ENCODE measurements at places on chromosomes 12 and 14.

DNA sequence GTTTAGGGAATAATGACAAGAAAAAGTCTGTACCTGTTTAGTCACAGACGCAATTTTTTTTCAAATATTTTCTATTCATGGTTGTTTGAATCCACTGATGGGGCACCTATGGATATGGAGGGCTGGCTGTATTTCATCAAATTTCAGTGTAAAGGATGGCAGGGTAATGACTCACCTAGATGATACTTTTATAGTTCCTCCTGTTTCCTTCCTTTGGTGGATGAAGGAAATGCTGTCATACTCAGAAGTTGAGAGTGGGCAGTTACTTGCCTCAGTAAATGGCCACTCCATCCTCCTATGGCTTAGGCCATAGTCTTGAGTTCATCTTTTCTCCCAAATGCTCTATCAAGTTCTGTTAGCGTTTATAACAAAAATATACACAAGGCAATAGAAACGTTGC lies 18.9 kb upstream of the C12orf71 start:
- DNase-seq, result no peak

DNA sequence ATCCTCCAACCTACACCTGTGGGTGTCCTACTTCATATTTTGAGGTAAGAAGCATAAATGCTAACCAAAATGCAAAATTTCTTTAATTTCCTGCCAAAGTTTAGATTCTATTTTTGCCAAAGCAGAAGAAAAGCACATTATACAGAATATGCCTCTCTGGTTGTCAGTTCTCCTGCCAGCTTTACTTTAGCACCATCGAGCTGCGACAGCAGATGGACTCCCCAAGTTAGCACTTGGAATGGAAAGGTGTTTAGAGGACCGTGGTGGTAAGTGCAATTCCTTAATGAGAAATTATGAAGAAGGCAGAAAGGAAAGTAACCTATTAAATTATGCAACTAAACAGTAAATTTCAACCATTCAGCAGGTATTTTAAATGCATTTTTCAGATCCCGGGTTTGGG lies 326.6 kb downstream of the RERGL start:
- no peak for DNase-seq

GRCh38 chr12:25262389-25263074 lies 11.8 kb upstream of the KRAS start:
- DNase-seq, result no peak

DNA sequence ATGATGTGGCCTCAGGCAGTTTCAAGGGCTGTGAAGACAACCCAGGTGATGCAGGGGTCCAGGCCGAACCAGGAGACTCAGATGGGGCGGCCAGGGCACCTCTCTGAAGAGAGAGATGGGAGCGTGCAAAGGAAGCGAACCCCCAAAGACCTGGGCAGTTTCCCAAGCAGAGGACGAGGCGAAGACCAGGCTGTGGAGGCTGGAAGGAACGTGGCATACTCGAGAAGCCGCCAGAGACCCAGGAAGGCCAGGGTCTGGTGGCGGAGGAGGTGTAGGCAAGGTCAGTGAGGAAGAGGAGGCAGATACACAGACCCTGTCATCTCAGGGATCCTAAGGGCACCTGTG lies 24.7 kb downstream of the LTBP2 start:
- no peak for DNase-seq

DNA sequence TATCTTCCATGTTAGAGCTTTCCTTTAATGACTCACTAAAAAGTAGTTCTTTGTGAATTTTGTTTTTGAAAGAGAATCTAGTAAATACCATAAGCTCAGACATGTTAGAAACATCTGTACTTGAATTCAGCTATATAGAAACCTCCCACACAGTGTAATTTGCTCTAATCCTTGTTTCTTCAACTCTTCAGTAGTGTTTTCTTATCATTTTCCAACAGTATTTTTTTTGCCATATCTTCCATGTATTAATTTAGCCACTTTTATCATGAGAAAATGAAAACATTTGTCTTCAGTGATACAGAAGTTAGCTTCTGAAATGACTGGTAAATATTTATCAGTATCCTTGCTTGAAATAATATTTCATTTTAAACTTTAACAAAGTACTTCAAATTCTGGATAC lies 73.6 kb downstream of the ARID2 start:
- DNase-seq, result no peak

DNA sequence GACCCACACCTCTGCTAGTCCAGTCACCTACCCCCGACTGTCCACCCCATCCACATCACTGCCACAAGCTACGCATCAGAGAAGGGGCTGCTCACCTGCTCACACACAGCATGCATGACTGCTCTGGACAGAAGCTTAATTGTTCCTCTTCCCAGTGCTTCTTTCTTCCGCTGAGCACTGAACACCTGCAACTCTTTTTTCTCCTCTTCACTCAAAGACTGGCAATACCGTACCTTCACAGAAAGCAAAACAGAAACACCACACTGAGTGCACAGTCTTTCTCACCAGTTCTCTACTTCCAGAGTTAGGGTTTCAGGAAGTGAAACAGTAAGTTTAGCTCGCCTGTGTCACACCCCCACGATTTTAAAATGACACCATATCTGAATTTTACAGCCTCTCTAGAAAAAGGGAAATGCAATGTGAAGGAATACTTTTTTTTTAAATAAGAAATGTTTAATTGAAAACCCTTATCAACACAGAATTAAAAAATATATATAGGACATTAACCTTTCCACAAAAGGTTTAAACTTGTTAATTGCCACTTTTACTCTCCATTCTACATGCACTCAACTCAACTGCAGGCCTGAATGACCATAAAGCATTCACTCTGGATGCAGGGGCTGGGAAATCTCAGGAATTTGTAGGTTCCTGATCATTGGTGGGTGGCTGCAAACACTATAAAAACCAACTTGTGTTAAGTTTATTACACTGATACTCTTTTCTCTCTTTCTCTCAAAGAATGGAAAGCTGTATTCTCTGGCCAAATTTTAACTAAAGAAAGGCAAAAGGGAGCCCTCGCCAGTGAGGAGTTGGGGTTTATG lies 120.0 kb downstream of the PRICKLE1 start:
- DNase-seq, result no peak

DNA sequence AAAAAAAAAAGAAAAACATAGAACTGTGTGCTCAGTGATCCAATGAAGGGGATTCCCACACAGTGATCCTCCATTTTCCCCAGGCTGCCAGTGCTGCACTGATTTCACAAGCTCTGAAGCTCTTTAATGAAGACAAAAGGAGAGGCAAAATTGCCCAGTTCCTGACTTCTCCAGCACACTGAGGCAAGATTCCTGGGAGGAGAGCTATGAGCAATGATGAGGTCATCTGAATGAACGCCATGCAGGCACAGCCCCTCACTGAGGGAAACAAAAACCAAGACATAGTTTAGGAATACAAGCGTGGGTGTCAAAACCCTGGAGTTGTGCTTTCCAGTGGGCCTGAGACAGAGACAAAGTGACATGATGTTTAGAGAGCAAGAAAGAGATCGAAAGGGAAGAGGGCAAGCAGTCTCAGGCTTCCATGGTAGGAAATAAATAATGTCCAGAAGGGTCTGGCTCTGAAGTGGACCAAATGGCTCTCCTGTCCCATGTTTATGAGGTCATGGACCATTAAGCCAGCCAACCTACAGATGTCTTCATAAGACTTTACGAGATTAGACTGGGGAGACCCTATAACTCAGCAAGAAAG lies 40.9 kb upstream of the SMUG1 start:
- DNase-seq, result no peak

DNA sequence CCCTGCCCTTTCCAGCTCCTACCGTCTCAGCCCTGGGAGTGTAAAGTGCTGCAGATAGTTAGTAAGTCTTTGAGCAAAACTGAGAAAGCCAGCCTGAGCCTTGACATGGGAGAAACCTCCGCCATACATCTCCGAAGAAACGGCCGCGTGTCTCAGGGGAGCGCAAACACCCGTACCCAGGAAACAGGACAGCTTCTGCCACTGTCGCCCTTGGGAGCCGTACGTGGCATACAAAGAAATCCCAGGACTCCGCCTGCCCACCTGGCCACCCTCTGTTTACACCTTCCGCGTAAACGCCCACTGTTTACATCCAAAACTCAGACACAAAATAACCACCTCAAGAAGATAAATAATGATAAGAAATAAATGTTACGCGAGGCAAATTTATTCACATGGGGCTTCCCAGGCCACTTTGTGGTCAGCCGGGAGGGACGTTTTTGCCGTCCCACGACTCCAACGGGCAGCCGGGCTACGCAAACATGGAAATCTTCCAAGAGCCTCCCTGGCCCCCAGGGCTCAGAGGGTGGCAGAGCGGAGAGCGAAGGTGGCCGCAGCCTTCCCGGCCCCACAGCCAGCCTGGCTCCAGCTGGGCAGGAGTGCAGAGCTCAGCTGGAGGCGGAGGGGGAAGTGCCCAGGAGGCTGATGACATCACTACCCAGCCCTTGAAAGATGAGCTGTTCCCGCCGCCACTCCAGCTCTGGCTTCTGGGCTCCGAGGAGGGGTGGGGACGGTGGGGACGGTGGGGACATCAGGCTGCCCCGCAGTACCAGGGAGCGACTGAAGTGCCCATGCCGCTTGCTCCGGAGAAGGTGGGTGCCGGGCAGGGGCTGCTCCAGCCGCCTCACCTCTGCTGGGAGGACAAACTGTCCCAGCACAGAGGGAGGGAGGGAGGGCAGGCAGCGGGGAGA lies at the start of gene BDKRB2:
Gene BDKRB2 (plus strand): TSS at position 689 of the 908 bp plus-strand sequence. CDS start 32,269 bp downstream, outside the sequence.
- no peak for DNase-seq

- no peak for DNase-seq
Measured at GRCh38 chr12:21852251-21852650, 77.7 kb upstream of the KCNJ8 start.

DNA sequence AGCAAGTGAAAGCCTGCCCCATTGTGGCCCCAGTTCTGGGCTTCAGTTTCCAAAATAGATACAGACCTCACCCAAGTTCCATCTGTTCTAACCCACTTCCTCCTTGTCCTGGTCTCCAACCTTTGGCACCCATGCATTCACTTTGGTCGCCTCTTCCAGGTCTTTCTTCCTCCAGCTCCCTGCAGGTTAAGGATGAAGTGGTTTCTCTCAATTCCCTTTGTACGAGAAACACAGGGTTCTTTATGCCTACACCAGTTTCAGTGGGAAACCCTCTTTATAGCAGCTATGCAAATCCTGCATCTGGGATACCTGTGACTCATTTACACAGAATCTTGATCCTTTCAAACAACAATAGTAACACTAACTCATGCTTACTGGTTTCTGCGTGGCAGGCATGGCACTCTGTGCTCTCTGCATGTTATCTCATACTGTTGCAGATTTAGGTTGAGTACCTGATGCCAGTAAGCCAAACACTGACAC lies 110.6 kb upstream of the AMIGO2 start:
- DNase-seq, result no peak

GRCh38 chr14:52235866-52236510 lies 31.5 kb upstream of the PTGDR start:
- DNase-seq, result no peak

GRCh38 chr14:70907996-70908934 lies 1.0 kb downstream of the PCNX1 start:
- peak; percentile 31 for DNase-seq

DNA sequence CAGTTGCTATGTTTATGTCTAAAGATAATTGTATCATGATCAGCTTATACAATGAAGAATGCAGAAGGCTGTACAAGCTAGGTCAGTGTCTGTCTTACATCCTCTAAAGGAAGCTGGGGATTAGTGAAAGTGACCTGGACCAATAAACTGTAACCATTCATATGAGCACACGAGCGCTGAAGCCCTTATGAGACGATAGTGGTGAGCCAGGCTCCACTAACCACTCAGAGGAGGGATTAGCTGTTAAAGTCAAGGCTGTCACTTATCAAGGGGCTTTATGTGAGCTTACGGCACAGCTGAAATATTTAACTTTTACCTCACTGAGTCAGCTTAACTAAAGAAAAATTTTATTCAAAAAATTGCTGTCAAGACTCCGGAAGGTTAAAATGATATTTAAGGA lies 30.3 kb downstream of the NDUFA12 start:
- no peak for DNase-seq

DNA sequence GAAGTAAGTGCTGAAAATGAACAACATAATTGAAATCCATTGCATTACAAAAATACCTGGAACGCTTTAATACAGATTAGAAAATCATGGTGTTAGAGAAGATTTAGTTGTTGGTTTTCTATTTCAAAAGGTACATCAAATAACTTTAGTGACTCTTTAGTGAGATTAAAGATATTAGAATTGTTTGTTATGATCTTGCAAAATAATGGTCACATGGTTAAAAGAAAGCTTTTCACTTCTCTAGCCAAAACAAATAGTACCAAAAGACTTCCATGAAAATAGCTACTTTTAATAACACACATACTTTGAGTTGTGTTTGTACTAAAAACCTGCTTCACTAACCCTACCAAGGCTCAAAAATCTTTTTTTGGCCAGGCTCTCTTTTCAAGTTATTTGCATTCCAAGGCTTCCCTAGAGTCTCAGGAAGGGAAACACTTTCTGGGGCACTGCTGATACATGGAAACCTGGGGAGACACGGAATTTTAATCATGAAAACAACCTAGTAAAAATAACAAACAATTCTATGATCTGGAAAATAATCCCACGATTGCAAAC lies at the start of gene SLCO1A2:
Gene SLCO1A2 (minus strand): TSS at position 147 of the 555 bp plus-strand sequence. CDS start 270 bp downstream, outside the sequence.
- DNase-seq, result no peak

- no peak for DNase-seq
Measured at GRCh38 chr12:120702637-120703036, 7.6 kb upstream of the UNC119B start.

GRCh38 chr14:99258341-99258861 lies 13.6 kb downstream of the BCL11B start:
- no peak for DNase-seq

DNA sequence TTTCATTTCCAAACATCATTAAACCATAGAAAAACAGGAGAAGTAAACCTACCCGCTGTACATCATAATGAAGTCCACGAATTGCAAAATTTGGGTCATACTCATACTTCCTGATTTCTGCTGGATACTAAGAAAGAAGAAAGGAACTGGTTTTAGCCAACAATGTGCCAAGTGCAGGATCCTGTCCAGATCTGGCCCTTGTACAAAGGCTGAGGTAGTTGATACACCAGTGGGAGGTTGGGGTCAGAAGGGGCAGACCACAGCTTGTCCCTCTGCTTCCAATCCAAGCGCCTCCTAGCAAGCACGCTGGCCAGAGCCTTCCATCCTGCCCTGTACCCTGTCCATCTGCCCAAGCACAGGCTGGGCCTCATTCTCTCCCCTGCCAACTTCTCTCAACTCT lies 34.2 kb downstream of the NT5DC3 start:
- DNase-seq, result no peak

GRCh38 chr14:43853541-43853940 lies 653.5 kb downstream of the FSCB start:
- DNase-seq, result no peak

DNA sequence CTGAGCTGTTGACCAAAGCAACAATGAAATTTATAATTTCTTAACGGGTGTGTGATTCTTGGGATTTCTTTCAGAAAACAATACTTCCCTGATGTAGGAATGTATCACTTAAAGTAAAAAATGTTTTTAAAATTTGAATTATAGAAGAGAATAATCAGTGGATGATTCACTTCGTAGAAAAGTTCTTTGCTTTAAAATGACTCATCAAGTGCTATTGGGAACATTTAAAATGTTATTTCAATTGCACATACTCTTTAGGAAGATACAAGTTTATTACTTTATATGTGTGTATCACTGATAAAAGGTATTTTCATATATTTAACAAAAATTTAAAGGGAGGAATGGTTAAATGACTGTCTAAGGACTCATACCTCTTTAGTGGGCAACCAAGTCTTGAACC lies 155.3 kb downstream of the PDE3A start:
- no peak for DNase-seq
